SK-N-DZ (cell line): ENCODE measurements at places on chromosomes 2 and 18.

- DNase-seq, result no peak
These were observed 80.4 kb downstream of the SH3RF3 start for GRCh38 chr2:109209412-109209811.

DNA sequence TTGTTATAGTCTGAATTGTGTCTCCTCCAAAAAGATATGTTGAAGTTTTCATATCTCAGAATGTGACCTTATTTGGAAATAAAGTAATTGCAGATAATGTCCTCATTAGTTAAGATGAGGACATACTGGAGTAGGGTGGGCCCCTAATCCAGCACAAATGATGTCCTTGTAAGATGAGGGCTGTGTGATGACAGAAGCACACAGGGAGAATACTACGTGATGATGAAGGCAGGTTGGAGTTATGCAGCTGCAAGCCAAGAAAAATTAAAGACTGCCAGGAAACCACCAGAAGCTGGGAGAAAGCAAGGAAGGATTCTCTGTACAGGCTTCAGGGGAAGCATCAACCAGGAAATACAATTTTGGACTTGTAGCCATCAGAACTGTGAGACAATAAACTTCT lies 58.3 kb upstream of the PNPT1 start:
- no peak for DNase-seq

DNA sequence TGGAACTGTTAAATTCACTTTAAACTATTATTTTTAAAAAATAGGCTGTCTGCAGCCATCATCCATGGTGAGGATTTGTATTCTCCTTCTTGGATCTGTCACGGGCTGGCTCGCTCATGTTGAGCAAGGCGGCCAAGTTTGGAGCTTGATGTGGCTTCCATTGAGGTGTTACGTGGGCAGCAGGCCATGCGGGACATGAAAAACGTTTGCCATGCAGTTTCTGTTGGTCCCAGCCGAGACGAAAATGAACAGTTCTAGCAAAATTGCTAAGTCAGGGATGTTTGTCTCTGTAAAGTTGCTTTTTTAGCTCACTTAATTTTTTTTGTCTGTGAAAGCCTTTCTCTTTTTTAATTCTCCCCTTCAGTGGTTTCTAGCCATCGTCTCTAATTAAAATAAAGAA lies 70.2 kb upstream of the MGAT5 start:
- no peak for DNase-seq

DNA sequence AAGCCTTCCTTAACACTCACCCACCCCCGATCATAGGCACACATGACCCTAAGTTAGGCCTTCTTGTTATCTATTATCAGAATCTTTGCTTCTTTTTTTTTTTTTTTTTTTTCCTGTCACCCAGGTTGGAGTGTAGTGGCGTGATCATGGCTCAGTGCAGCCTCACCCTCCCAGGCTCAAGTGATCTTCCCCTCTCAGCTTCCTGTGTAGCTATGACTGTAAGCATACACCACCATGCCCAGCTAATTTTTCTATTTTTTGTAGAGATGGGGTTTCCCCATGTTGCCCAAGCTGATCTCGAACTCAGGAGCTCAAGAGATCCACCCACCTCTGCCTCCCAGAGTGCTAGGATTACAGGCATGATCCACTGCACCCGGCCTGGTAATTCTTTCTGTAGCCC lies 328.7 kb downstream of the NR4A2 start:
- no peak for DNase-seq

DNA sequence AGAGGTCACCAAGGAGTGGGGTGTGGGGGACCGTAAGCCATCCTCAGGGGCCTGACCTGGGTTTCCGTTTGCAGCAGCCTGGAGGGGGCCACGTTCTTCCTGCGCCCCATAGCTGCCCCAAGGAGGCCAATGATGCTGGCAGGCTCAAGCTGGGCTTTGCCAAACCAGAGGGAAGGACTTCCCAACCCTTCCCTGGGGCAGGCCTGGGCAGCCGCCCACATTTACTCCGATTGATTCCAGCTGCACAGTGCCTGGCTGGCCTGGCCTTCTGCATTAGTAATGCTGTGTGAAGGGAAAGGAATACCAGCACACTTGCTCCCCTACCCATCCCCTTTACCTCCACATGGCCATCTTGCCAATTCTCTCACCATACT lies 360.6 kb upstream of the SLC14A2 start:
- DNase-seq, result no peak

GRCh38 chr2:234714711-234715110 lies 217.8 kb upstream of the ARL4C start:
- no peak for DNase-seq

DNA sequence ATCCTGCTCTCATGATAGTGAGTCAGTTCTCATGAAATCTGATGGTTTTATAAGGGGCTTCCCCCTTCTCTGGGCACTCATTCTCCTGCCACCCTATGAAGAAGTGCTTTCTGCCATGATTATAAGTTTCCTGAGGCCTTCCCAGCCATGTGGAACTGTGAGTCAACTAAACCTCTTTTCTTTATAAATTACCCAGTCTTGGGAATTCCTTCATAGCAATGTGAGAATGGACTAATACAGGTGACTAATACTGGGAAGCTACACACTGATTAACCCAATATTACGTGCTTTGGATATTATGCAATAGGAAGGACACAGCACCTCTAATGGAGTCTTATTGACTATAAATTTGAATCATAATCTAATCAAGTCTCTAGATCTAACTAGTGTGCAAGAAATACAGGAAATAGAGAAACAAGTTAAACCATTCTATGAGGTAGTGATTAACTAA lies 107.2 kb upstream of the ETAA1 start:
- DNase-seq, result no peak

GRCh38 chr2:70480468-70480867 lies 73.2 kb downstream of the TGFA start:
- no peak for DNase-seq
